ENCODE measurements at places on chromosomes 2 and 18.

DNA sequence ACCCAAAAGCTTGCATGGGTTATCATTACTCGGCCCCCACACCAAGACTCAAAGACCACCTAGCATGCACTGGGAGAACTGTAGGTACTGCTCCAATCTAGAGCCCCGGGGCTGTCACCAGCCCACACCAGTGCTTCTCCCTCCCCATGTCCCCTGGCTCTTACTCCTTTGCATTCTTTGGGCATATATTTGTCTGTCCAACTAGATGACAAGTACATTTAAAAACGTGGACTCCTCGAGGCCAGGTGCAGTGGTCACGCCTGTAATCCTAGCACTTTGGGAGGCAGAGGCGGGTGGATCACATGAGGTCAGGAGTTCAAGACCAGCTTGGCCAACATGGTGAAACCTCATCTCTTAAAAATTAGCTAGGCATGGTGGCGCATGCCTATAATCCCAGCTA lies 7.8 kb downstream of the AFG3L2 start:
- no peak for DNase-seq

GRCh38 chr2:86577817-86578456 lies 14.7 kb upstream of the CHMP3 start:
- DNase-seq = no peak

DNA sequence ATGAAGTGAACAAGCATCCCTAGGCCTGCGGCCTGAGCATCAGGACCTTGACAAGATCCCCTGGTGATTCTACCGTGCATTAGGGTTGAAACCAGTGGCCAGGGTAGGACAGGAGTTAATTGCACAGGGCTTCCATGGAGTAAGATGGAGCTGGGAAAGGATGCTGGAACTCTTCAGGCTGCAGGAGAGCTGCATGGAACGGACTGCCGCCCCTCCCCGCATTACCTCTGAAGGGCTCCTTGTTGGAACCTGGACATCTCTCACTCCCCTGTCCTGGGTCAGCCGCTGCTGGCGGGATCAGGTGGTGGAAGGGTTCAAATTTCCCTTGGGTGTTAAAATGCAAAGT lies 156.6 kb upstream of the ID2 start:
- no peak for DNase-seq

GRCh38 chr2:156486614-156487013 lies 50.4 kb downstream of the GPD2 start:
- no peak for DNase-seq

DNA sequence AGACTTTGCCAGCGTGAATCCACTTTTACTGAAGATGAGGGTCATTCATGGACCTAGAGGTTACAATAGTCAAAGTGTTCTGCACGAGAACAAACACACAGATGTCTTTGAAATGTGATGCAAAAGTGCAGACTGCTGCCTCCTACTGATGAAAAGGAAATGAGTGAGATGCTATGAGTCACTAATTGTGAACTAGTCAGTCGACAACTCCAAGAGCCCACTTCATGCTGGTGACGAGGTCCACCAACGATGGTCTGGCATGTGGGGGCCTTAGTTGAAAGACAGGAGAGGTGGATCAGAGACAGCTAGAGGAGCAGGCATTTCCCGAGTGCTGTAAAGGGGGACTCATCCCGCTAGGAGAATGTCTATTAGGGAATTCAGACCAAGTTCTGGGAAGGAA lies 17.1 kb upstream of the ZNF236 start:
- no peak for DNase-seq

DNA sequence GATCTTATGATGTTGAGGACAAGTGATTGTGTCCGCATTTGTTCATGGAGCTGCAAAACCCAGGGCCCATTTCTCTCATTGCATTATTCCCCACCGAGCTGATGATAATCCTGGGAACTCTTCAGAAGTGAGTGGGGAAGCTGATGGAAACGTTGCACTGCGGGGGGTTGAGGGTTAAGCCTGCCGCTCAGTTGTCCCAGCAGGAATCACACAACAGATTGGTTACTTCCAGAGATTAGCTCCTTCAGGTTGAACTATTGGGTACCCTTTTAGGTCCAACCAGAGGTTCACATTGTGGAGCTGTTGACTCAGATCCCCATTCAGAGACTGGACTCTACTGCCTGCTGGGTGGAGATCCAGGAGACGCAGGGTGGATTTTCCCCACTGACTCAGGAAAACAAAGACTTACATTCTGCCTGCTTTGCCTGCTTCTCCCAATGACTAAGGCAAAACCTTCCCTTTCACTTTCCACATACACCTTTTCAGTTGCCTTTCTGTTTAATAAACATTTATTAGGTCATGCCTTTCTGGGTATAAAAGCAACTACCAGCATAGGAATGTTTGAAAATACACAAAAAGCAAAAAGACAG lies 286.4 kb downstream of the TXNL1 start:
- DNase-seq = no peak

DNA sequence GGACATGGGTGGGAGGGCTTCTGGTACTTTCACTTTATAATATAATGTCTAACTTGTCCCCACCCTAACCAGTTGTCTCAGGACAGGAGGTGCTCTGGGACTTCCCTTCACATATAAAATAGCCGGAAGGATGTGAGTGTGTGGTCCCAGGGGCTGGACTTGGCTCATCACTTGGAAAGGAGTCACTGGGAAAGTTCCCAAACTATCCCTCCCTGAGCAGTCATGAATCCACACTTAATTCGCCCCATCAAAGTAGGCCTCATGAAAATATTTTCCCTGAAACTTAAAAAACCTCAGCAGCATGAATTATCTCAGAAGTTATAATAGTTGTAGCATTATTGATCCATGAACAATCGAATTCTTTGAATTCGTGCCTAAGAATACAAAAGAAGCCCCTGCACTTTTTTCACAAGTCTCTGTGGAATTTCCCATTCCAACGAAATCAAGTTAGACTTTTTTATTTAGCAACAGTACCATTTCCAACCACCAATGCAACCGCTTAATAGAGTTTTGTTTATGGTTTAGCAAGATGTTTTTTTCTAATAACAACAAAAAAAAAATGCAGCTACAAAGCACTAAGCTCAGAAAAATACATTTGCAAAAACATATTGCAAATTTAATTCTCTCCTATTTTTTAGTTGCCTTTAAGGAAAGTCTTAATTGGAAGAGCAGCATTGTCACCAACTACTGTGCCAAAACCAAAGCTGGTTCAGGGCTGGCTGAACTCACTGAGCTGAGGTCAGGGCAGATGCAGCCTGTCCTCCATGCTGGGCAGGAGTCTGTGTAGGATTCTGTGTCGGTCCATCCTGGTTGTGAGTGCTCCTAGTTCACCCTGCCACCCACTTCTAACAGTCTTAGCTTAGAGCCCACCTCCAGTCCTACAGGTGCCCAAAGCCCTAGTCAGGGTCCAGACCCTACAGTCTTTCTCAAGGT lies 68.8 kb upstream of the SPTBN1 start:
- DNase-seq = no peak

GRCh38 chr2:86232373-86232784 lies 33.1 kb downstream of the MRPL35 start:
- no peak for DNase-seq

- no peak for DNase-seq
Observed at GRCh38 chr18:3177902-3178687, 41.7 kb downstream of the MYOM1 start.

- DNase-seq = no peak
Observed at GRCh38 chr2:133641942-133642725, 73.9 kb upstream of the NCKAP5 start.

GRCh38 chr2:201327678-201328077 lies 29.5 kb downstream of the FLACC1 start:
- DNase-seq = no peak

DNA sequence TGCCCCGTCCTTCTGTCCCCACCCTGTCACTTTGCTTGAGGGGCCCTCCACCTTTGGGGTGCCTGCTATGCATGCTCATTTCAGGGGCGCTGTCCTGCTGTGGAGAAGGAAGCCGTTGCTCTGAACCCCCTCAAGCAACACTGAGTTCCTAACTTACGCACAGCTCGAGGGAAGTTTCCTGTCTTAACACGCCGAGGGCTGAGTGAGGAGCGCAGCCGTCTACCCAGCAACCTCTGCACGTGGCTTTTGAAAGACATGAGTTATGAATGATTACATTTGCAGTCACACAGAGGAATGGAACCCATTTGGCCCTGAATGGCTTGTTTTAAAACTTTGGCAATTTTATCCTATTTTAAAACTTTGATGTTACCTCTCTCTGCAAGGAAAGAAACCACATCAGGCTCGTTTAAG lies 14.0 kb downstream of the RAMP1 start:
- DNase-seq = no peak

DNA sequence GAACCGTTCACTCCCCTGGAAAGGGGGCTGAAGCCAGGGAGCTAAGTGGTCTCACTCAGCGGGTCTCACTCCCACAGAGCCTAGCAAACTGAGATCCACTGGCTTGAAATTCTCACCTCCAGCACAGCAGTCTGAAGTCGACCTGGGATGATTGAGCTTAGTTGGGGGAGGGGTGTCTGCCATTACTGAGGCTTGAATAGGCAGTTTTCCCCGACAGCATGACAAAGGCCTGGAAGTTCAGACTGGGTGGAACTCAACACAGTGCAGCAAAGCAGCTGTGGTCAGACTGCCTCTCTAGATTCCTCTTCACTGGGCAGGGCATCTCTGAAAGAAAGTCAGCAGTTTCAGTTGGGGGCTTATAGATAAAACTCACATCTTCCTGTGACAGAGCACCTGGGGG lies 292.5 kb downstream of the NUP35 start:
- DNase-seq = no peak

GRCh38 chr2:170022692-170023091 lies 155.3 kb upstream of the MYO3B start:
- DNase-seq = no peak

GRCh38 chr2:14530506-14530905 lies 102.0 kb upstream of the LRATD1 start:
- no peak for DNase-seq

- DNase-seq = no peak
Observed at GRCh38 chr18:74806073-74806472, 208.4 kb downstream of the ZNF407 start.

GRCh38 chr18:79916128-79916494 lies 35.3 kb downstream of the SLC66A2 start:
- DNase-seq = no peak

- no peak for DNase-seq
Observed at GRCh38 chr2:232793271-232793670, 16.9 kb upstream of the KCNJ13 start.

- DNase-seq = no peak
Observed at GRCh38 chr2:235847576-235847975, 320.6 kb downstream of the GBX2 start.

DNA sequence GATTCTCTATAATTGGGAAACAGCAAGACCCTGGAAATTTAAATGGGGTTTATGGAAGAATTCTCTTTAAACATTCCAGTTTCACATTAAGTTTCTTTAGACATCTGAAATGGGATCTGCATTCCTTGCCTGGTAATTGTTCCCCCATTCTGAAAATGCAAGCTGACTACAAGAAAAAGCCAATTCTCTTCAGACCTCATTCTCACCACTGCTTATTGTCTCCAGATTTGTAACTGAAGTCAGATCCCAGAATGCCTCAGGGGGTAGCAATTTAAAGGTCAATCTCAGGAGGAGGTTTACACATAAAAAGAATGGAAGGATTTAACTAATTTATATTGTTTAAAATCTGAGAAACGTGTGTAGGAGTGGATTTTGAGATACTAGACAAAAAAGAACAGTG lies 41.2 kb downstream of the COL3A1 start:
- DNase-seq = no peak

- no peak for DNase-seq
Observed at GRCh38 chr2:145235312-145235711, 715.4 kb upstream of the ZEB2 start.
